ENCODE measurements at places on chromosomes 4 and X.

DNA sequence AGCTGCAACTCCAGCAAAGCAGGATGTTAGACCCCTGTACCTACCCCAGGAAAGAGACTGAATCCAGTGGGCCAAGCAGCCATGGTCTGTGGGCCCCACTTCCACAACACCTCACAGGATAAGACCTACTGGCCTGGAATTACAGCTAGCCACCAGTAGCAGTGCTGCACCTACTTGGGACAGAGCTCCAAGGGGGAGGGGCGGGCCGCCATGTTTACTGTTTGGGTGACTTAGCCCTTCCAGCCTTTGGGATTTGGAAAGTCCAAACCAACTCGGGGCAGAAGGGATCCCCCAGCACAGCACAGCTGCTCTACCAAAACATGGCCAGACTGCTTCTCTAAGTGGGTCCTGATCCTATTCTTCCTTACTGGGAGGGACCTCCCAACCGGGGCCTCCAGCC lies 9.1 kb upstream of the TMSB15B start:
- H3K4me3 ChIP-seq, result no peak overlapping the region
- DNase-seq, result no peak
- H3K27me3 ChIP-seq, result no peaks in the 10 kb centered on the region
- H3K4me1 ChIP-seq, result no peaks in the 10 kb centered on the region
- no peaks in the 10 kb centered on the region for H3K36me3 ChIP-seq
- H3K27ac ChIP-seq, result no peak overlapping the region

DNA sequence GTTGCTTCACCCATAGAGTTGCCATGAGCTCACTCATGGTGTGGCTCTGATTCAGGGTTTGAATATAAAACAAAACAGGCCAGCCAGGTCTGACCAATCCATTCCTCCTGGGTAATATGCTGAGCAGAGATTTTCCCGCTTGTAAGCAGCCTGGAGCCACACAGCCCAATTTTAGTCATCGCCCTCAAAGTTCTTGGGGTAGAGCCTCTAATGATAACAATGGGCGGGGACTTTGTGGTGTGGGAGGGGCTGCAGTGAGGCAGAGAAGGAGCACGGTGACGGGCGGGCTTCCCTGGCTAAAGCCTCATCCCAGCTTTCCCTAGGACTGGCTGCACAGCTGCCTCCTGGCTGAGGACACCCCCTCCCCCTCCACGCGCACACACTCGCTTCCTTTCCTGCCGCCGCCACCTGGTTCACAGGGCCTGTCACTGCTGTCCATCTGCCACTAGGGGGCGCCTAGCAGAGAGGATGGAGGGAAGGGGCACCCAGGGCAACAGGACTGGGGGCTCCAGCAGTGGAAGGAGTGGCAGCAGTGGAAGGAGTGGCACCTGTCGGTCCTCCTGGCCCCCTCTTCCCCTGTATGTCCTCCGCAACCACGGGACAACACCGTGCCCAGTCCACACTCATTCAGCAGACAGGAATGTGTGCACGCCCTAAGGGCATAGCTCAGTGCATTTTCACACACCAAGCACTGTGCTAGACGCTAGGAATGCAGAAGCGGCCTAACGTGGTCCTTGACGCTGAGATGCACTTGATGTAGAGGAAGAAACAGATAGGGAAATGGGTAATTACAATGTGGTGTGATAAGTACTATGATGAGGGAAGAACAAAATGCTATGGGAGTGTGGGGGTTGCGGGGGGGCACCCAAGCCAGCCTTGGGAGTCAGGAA lies 26.8 kb downstream of the PRPS1 start:
- peak; percentile 61 for DNase-seq
- no peak overlapping the region for H3K27ac ChIP-seq
- H3K27me3 ChIP-seq, result peaks cover 3% of the 10 kb centered on the region
- H3K36me3 ChIP-seq, result peaks cover 2% of the 10 kb centered on the region
- no peaks in the 10 kb centered on the region for H3K4me1 ChIP-seq
- H3K4me3 ChIP-seq, result no peak overlapping the region

DNA sequence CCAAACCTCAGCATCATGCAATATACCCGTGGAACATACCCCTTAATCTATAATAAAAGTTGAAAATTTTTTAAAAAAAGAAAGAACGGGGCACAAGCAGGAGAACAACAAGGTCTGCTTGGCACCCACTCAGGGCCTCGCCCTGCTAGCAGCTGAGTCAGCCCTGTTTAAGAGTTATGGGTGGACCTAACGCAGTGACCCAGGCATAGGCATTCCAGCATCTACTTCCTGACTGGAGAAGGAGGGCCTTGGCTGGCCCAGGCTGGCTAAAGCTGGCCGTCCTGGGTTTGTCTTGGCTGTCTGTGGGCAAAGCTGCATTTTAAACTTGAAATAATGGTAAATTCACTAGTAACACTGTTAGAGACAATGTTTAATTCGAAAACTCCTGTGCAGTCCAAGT lies 236.7 kb upstream of the PGRMC2 start:
- DNase-seq, result no peak

DNA sequence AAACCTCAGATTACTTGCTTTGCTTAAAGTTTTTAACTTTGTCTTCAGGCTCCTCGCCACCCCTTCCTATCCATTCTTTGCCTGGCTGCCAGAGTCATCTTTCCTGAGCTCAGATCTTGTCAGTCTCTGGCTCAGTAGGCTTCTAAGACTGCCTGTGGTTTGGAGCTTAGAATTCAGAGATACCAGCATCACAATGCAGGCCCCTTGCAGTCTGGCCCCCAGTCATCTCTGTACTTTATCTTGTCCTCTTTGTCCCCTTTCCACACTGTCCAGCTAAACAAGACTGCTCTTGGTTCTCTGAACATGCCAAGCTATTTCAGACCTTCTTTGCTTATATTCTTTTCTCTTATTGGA lies 3.0 kb downstream of the KIAA0232 start:
- peaks cover 22% of the 10 kb centered on the region for H3K4me1 ChIP-seq
- H3K4me3 ChIP-seq, result no peak overlapping the region
- peaks cover 3% of the 10 kb centered on the region for H3K36me3 ChIP-seq
- H3K27me3 ChIP-seq, result peaks cover 3% of the 10 kb centered on the region
- no peak for DNase-seq

- peak within 1 kb of the TSS; percentile 89 for H3K27ac ChIP-seq
- H3K4me3 ChIP-seq, result peak within 1 kb of the TSS; percentile 95
- H3K4me1 ChIP-seq, result peaks cover 6% of the 10 kb centered on the region
- peaks cover 30% of the 10 kb centered on the region for H3K27me3 ChIP-seq
- DNase-seq, result peak; percentile 10
These were observed at the start of gene GUCY1A1 for GRCh38 chr4:155666344-155667221. GUCY1A1 (plus strand) TSS chr4:155666848; CDS start chr4:155696868, 30,020 bp downstream.

GRCh38 chr4:168336837-168337549 lies 18.4 kb upstream of the DDX60 start:
- no peaks in the 10 kb centered on the region for H3K27me3 ChIP-seq
- DNase-seq, result no peak
- no peak overlapping the region for H3K4me3 ChIP-seq
- H3K27ac ChIP-seq, result no peak overlapping the region
- H3K36me3 ChIP-seq, result no peaks in the 10 kb centered on the region
- H3K4me1 ChIP-seq, result no peaks in the 10 kb centered on the region

- peaks cover 7% of the 10 kb centered on the region for H3K36me3 ChIP-seq
- no peak for DNase-seq
These were observed 52.3 kb downstream of the CPEB2 start for GRCh38 chr4:15054541-15054940.

DNA sequence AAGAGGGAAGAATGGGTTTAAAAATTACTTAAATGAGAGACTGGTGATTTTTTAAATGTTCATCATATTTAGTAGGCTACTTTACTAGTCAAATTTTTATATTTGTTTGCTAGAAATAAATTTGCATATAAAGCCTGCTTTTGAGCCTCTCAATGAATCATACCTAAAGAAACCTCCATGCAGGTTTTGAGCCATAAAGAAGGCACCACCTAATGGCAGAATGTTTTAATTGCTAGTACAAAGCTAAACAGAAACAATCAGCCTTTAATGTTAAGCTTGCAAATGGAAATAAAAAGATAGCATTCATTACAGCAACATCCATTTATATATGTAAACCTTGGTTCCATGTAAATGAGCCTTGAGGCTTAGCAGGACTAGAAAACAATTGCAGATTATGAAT lies 989.7 kb downstream of the CCSER1 start:
- no peak overlapping the region for H3K27ac ChIP-seq
- no peaks in the 10 kb centered on the region for H3K36me3 ChIP-seq
- no peak for DNase-seq
- no peaks in the 10 kb centered on the region for H3K4me1 ChIP-seq
- no peak overlapping the region for H3K4me3 ChIP-seq

DNA sequence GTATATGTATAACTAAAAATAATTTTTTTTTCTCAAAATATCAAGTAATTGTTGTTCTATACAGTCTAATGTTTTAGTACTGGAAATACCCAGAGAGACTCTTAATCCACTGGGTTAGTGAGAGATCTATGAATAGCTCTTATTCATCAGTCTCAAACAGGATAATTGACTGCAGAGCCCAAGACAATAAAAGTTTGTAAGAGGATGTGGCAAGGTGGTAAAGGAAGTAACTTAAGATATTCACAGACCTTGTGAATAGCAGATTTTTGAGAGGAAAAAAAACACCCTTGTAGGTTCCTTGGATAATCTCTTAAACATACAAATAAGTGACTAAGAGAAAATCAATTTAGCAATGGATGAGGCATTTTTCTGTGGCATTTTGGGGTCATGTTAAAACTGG lies 210.9 kb upstream of the FAM241A start:
- no peaks in the 10 kb centered on the region for H3K27me3 ChIP-seq
- H3K4me1 ChIP-seq, result peaks cover 5% of the 10 kb centered on the region
- DNase-seq, result no peak
- no peak overlapping the region for H3K27ac ChIP-seq

Measured in progenitor cell of endocrine pancreas (in vitro differentiated cells).